ENCODE measurements at places on chromosomes 3 and 15.

DNA sequence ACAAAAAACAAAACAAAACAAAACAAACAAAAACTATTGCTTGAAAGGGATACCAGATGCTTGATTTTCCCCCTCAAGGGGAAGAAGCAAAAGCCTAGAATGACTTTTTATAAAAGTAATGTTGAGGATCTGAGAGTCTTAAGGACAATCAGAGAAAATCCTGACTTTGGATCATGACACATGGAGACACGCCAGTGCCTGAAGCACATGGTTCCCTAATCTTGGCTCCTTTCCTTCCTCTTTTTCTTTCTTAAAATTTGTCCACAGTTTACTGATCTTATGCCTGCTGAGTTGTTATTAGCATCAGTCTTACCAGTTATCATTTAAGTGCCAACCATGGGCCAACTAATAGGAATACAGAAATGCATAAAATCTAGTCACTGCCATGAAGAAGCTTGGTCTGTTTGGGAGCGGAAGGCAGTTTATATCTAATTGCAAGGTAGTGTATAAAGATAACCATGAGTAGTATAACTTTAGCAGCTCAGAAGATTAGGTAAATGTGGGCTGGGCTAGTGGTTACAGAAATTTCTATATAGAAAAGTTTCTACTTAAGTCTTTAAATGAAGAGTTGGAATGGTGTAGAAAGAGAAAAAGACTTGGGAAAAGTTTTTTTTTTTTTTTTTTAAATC lies 6.9 kb downstream of the GLCE start:
- DNase-seq: no peak

DNA sequence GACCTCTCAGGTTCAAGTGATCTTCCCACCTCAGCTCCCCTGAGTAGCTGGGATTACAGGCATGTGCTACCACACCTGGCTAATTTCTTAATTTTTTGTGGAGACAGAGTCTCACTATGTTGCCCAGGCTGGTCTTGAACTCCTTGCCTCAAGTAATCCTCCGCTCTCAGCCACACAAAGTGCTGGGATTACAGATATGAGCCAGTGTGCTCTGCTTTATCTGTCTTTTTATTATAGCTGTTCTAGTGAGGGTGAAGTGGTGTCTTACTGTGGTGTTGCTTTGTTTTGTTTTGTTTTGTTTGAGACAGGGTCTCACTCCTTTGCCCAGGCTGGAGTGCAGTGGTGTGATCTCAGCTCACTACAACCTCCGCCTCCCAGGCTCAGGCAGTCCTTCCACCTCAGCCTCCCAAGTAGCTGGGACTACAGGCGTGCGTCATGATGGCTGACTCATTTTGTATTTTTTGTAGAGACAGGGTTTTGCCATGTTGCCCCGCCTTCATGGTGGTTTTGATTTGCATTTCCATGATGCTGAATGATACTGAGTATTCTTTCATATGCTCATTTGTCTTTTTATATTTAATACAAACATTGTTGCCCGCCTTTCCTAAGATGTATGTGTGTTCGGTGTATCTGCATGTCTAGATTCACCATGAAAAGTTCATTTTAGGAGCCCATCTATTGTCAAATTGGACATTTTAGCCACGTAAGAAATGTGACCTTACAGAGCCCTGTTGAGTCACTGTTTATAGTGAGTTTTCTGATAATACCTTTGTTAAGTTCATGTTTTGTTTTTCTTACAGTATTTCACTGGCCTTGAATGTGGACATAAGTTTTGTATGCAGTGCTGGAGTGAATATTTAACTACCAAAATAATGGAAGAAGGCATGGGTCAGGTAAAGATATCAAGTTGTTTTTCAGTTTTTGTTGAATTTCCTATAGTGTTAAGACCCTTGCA lies 80.6 kb downstream of the ARIH1 start:
- DNase-seq: no peak

DNA sequence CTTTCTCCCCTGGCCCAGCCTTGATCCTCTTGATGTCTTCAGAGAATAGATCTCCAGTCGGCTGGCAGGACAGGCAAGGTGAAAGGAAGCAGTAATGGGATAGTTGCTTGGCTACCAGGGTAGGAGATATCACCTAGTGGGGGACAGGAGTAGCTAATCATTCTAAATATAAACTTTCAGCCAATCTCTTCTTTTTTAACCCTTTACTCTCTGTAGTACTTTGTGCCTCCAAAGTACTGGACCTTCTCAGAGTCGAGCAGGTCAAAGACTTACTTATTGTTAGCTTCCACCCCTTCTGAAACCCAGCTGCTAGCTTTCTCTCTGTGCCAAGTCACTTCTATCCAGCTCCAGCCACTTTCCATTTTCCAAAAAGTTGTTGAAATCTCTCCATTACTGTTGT lies 43.4 kb upstream of the FILIP1L start:
- DNase-seq: no peak

DNA sequence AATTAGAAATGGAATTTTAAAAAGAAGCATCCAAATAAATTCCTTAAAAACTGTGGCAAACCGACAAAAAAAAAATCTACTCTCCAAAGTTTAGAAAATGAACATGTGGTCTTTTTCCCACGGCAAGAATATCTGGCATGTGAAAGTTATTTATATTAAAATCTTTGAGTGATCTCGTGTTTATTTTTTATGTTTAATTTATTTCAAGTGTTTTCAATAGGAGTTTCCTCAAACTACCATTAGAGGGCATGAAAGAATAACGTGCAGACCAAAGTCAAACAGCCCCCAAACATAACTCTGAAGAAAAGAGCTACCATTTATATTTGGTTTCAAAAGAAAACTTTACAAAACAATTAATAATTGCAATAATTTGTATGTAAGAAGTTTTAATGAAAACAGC lies 286.4 kb downstream of the ZIC4 start:
- DNase-seq: no peak

- no peak for DNase-seq
These were observed 42.2 kb downstream of the SYN2 start for GRCh38 chr3:12046406-12046805.

- DNase-seq: no peak
These were observed 426 bp downstream of the CBLB start for GRCh38 chr3:105868431-105868741.

GRCh38 chr15:100438570-100438969 lies 90.2 kb downstream of the CERS3 start:
- DNase-seq: no peak

GRCh38 chr3:189233225-189233858 lies 61.6 kb downstream of the TPRG1 start:
- DNase-seq: peak; percentile 21

- DNase-seq: no peak
These were observed 34.3 kb upstream of the ZMAT3 start for GRCh38 chr3:179105881-179106280.

GRCh38 chr3:11159421-11159904 lies 5.2 kb downstream of the HRH1 start:
- DNase-seq: no peak

DNA sequence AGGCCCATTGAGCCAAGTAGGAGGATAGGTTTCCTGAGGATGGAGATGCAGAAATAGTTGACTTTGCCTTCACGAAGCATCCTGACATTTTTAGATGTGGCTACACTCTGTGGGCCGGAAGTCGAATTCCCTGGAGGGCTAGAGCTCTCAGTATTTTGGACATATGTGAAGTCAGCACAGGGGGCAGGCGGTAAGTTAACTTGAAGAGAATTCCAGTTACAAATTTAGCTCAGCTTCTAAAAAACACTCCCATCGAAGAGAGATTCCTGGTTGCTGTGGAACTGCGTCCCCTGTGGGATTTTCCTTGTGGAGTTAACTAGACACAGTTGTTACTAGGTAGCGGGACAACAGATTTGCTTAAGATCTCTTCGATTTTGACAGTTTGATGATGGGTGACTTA lies 161.9 kb upstream of the RGMA start:
- no peak for DNase-seq

DNA sequence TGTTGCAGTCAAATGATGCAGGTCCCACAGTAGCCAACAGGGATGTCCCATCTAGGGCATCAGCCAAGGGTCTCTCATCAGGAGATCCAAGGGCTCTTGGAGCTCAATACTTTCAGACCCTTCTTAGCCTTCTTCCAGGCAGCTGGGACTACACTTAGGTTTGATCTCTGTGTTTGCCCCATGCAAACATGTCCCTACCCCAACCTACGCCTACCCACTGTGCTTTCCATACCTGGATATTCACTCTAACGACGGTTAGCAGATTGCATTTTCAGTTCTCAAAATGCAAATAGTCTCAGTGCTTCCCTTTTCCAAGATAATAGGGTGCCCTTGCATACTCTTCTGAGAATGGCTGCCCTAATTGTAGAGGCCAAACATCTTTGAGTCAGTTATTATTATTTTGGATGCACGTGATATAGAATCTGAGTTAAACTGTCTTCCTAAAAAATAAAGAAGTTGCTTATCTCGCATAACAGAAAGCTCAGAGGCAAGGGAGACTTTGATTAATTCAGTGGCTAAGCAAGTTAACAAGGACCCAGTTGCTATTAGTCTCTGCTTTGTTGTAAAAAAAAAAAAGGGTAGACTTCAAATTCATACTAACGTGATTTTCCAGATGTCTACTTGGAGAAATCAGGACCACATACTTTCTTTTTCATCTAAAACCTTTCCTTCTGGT lies 1.0 kb upstream of the CEP70 start:
- no peak for DNase-seq

- no peak for DNase-seq
These were observed 9.5 kb downstream of the RPS17 start for GRCh38 chr15:82530606-82531379.

DNA sequence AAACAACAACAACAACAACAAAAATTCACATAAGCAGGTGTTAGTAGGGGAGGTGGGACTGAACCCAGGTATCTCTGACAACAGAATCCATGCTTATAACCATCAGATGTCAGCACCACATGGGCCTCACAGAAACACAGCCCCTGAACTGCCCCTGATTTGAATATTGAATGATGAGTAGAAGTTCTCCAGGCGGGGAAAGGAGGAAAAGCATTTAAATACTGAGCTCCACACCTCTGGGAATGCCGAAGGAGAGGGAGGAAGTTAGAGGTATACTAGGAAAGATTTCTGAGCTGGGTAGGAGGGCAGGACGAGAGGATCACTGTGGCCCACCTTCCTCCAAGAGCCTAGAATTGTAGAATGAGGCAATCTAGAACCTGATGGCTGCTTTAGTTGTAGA lies 31.9 kb upstream of the EIF4A2 start:
- no peak for DNase-seq

GRCh38 chr15:100688549-100689120 lies 86.2 kb downstream of the ASB7 start:
- DNase-seq: no peak

DNA sequence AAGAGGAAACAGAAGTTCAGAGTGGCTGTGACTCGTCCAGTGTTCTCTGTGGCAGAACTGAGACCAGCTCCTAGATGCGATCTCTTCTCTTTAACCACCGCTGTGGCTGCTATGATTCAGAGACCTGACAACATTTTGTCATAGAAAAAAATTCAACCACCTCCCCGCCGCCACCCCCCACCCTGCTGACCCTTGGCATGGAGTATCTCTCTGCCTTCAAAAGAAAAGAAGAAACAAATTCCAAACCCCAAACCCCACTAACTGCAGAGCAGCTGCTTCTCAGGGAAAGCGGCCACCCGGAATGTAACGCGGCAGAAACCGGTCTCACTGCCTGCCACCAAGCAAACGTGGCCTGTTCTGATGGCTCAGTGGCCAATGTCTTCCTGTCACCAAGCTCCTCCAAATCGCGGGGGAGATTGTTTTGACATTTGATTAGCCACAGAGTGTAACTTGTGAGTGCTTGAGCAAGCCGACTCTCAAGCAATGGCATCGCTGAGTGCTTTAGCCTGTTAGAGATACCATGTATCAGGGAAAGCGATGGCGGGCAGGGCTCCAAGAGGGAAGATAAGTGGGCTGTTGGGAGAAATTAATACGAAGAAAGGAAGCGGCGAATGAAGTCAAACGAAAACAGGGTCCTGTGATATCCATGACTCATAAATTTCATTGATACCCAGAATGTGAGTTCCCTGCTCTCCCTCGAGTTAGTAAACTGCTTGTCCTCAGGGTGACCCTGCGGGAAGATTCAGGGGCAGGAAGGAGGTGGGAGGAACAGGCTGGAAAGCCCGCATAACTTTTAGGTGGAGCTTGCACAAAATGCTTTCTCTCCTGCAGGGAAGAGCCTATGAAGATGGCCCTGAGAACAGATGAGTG lies 44.8 kb upstream of the TLE3 start:
- DNase-seq: no peak

DNA sequence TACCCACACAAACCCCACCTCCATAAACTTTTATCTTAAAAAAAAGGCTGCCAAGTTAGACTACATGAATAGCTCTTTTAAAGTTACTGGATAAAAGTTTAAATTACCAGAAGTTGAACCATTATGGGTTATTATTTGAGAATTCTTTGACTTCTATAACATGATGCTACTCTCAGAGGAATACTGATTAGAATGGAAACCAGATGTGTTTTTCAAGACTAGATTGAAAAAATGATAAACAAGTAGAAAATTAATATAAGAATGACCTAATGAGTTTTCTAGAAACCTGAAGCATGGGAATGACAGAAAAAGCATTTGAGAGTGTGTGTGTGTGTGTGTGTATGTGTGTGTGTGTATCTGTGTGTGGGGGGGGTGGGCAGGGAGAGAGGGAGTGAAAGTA lies 12.4 kb upstream of the FGF7 start:
- DNase-seq: no peak

- DNase-seq: no peak
These were observed 4.1 kb upstream of the SKOR1 start for GRCh38 chr15:67820992-67821783.

DNA sequence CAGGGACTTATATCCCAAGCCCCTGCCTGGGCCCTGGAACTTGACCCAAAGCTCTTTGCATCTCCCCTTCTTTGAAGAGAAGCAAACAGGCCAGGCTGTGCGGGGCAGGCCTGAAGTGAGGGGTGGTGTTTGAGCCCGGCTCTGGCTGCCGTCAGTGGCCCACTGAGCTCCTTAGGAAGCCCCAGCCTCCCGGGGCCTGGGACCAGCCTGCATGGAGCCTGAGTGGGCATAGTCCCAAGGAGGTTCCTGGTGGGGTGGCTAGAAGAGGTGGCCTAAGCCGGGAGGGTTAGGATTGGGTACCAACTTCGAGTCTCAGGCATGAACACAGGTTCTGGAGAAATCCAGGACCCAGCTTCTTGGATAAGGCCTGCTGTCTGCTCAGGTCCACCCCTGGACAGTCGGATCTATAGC lies 6.4 kb downstream of the TMIE start:
- no peak for DNase-seq

GRCh38 chr15:93948726-93949125 lies 282.6 kb upstream of the MCTP2 start:
- DNase-seq: no peak

- DNase-seq: no peak
These were observed 12.6 kb downstream of the HAPLN3 start for GRCh38 chr15:88882785-88883184.

DNA sequence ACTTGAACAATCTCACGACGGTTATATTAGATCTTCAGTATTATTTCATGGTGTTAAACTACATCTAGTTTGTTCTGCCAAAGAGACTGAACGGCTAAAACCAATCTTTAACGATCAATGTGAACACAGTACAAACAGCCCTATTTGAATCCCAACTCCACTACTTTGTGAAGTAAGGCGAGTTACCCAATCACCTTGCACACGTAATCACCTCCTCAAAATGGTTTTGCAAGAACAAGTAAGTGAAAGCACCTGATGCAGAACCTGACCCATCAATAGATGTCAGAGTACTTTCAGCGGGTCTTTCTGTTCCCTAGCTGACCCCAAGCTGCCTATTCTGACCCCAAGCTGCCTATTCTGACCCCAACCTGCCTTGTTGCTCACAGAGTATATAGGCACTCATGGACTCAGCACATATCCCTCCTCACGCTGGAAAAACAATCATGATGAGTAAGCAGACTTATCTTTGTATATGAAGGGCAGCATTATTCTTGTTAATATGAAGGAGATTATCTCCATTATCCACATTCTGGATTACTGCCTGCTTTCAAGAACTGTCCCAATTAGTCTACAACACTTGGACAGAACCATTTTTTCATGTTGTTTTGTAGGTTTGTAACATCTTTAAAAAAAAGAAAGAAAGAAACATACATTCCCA lies 3.7 kb downstream of the KPNA1 start:
- DNase-seq: no peak
